ENCODE measurements at places on chromosomes 6 and 20.
A peak's percentile ranks its signal among the peaks of the same experiment; 100 is the strongest.

GRCh38 chr6:46648869-46649492, 3.6 kb downstream of the CYP39A1 start:
- DNase-seq, result no peak

GRCh38 chr6:32129297-32130088, 595 bp downstream of the FKBPL start:
- DNase-seq, result no peak

GRCh38 chr6:10951675-10952282, 64.9 kb downstream of the SYCP2L start:
- no peak for DNase-seq

DNA sequence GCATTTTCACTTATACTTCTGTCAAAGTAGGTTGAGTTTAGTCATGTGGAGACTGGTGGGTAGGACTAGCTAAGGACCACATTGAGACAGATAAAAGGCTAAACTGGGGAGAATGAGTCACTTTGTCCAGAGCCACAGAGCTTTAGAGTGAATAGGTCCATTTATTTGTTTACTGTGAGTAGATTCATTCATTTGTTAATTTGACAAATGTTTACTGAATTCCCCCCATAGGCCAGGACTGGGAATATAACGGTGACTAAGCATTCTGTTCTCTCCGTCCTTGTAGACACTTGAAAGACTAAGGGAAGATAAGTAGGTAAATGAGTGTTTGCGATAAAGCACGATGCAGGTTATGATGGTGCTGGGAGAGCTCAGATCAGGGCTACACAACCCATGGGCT, 699.7 kb upstream of the ID4 start:
- no peak for DNase-seq

GRCh38 chr6:155132617-155133016, 131.2 kb upstream of the CLDN20 start:
- DNase-seq, result no peak

DNA sequence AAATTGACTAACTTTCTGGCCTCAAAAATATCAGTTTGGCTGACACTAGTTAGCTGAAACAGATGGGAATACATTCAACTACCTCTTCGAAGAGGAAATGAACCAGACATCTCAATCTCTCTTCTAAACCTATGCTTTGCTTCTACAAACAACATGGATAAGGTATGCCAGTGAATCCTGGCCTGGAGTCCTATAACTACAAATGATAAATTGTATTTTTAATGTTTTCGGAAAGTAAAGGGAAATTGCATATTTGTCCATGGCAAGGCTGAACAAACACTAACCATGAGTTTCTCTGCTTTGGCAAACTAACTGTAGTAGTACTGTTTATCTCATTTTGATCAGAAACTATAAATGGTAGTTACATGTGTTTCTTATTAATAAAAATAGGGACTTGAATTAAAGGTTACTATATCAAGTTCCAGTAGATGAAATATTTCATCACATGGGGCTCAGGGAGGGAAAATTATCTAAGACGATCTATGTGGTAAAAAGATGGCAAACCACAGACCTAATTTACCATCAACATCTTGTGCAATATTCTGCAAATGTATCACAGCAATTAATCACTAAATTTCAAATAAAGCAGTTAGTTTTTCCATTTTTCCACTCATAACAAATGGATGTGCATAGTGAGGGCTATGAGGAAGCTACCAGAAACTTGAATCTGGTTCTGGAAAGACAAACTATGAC, 76.8 kb downstream of the COL12A1 start:
- DNase-seq, result no peak

DNA sequence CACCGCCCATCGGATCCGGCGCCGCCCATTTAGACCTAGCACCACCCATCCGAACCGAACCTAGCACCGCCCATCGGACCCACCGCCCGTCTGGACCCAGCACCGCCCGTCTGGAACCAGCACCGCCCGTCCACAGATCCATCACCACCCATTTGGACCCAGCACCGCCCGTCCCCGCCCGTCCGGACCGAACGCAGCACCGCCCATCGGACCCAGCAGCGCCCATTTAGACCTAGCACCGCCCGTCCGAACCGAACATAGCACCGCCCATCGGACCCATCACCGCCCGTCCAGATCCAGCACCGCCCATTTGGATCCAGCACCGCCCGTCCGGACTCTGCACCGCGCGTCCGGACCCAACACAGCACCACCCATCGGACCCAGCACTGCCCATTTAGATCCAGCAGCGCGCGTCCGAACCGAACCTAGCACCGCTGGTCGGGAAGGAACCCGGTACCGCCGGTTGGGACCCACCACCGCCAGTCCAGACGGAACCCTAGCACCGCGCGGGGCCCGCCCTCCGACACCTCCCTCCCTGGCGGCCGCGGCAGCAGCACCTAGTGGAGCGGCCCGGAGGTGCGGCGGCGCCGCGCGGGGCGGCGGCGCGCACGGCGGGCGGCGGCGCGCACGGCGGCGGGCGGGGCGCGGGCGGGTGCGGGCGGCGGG, 348 bp upstream of the AFDN start:
- peak; percentile 41 for DNase-seq

GRCh38 chr6:64732888-64733287, 974.1 kb downstream of the EYS start:
- no peak for DNase-seq

DNA sequence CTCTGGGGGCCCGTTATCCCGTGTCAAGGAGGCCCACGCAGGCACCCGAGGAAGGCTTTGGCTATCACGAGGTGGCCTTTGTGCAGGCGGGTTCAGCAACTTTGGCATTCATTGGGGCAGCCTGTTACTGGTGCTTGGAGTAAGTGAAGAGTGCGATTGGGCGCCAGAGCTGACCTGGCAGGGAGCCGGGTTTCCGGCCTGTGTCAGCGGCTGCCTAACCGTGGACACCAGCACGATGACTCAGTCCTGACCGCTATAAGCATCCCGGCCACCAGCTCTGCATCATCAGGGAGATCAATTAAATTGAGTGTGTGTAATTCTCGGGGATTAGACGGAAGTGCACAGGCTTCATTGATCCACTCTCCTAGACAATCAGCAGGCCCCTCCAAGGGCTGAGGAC, 45.9 kb downstream of the CDH4 start:
- DNase-seq, result no peak

DNA sequence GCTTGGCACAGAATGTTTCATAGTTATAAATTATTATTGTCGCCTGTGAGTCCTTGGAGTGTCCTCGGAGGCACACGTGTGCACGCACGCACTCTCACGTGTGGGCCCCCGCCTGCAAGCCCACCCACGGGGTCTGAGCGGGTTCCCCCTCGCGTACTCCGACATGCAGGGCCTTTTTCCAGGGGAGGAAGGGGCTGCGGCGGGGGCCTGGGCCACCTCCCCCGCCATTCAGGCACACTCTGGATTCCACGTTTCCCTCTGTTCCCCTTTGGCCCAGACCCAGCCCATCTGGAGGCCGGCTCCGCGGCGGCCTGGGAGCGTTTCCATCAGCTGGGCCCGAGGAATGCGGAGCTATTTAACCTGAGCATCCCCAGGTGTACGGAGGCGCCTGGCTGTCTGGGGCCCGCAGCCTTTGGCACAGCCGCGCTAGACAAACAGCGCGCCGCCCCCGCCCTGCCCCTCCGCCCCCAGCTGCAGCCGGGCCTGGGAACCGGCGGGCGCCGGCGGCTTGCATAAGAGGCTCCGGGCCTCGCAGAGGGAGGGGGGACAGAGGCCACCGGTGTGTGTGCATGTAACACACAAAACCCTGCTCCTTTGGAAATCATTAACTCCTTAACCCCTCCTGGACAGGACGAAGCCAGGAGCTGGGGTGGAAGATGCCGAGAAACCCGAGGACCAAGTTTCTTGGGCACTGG, 3.3 kb downstream of the ID1 start:
- DNase-seq, result no peak

DNA sequence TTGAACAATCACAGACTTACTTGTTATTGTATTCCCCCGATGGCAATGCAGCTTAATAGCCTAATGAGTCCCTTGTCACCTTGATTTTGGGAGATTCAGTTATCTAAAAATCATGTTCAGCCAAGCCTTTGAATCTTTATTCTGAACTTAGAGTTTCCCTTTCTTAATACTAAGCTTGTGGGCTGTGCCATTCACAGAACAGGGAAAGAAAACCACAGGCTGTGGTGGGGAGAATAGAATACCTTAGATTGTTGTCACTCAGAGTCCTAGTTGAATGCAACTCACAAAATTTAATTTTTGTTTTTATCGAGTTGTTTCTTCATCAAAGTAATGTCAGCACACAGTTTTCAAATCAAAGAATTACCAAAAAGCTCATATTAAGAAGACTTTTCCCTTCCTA, 37.4 kb downstream of the RFPL4B start:
- DNase-seq, result no peak

DNA sequence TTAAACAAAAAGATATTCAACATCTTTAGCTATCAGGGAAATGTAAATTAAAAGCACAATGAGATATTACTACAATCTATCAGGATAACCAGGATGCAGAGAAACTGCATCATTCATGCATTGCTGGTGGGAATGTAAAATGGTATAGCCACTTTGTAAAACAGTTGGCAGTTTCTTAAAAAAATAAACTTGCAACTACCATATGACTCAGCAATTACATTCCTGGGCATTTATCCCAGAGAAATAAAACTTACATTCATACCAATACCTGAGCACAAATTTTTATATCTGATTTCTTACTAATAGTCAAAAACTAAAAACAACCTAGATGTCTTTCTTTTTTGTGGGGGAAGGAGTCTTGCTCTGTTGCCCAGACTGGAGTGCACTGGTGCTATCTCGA, 190.3 kb upstream of the TAB2 start:
- no peak for DNase-seq

DNA sequence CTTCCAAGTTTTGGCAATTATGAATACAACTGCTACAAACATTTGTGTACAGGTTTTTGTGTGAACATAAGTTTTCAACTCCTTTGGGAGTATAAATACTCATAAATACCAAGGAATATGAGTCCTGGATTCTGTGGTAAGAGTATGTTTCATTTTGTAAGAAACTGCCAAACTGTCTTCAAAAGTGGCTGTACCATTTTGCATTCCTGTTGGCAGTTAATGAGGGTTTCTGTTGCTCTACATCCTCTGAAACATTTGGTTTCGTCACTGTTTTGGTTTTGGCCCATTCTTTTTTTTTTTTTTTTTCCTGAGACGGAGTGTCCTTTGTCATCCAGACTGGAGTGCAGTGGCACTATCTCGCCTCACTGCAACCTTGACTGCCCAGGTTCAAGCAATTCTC, 8.5 kb downstream of the AP5S1 start:
- no peak for DNase-seq

DNA sequence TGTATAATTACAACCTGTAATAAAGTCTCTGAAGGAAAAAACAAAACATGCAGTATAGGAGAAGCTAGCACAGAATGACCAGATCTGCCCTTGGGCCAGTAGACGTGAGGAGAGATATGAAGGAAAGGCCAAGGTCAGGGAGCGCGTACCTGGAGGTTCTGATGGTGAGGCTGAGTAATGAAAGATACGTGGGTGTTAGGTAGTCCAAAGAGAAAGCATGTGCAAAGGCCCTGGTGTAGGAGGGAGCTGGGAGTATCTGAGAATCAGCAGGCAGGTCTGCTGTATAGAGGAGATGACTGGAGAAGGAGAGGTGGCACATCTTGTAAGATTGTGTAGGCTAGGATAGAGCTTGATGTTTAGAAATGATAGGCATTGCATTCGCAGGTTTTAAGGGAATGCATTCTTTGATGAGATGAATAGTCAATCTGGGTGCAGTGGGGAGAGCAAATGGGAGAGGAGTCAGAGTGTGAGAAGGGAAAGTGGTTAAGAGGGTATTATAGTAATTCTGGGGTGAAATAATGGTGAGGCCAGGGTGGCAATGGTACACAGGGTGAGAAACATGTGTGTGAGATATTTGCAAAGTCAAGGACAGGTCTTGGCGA, 15.9 kb upstream of the TFB1M start:
- DNase-seq, result no peak

- DNase-seq, result no peak
Observed at GRCh38 chr20:9223296-9223695, 154.4 kb downstream of the PLCB4 start.

GRCh38 chr20:59678951-59679350, 74.6 kb downstream of the PHACTR3 start:
- DNase-seq, result no peak

GRCh38 chr6:16766836-16767745, 5.8 kb upstream of the ATXN1 start:
- DNase-seq, result no peak

GRCh38 chr6:14533446-14533845, 415.9 kb downstream of the CD83 start:
- DNase-seq, result no peak

DNA sequence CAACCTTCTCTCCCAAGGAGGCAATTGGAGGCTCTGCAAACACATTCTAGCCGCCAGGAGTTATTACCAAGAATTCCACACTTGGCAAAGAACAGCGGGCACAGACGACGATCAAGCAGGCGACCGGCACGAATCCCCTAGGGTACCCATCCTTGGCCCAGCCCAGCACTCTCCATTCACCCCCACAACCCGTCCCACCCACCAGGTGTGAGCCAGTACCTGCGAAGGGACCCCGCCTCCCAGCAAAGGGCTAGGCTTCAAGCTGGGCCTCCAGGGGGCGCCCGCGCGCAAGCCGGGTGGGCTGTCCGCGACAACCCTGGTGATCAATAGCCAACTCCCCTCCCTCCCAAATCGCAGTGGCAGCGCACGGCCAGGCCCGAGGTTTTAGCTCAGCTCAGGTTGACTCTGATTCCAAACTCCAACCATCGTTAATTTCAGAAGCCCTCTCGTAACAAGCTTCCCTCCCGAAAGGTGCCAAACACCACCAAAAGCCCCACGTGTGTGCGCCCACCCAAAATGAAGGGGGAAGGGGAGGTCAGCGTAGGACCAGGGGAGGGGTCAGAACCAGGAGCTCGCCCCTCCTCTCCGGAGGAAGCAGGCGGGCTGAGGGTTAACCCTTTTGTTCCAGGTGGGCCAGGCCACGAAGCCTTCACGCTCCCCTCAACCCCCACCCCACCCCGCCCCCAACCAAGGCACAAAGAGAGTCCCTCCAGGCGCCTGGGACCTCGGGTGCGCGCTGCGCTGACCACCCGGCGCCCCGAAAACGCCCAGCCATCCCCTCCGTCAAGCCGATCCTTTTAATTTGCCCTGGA, 2.1 kb downstream of the SALL4 start:
- DNase-seq, result peak; percentile 8

DNA sequence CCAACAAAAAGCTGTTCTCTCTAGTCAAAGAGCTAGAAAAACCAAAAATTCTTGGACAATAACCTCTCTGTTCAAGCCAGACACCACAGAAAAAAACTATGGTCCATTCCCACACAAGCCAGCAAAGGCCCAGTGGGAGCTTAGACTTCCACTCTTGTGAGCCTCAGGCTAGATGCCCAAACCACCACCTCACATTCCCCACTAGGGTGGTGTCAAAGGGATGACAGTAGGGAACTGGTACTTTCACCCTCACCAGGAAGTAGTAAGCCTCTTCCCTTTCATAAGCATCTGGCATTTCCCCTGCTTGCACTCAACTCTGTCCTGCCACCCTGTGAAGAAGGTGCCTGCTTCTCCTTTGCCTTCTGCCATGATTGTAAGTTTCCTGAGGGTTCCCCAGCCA, 58.4 kb upstream of the RNF217 start:
- DNase-seq, result no peak

- DNase-seq, result no peak
Observed at GRCh38 chr6:61809004-61809595, 476.9 kb downstream of the KHDRBS2 start.

All from CD8-positive, alpha-beta memory T cell (primary cell).